ENCODE measurements at places on chromosomes 2 and 18. TPM values are rescaled to one million over a fixed set of nuclear protein-coding genes. Genes with fewer than 3 reads are reported as not detected.

EPAS1 gene
- total RNA-seq = 21.1 TPM

ARHGAP25 gene
- 82.8 TPM for total RNA-seq

LONRF2 gene
- total RNA-seq = 0.27 TPM

BARD1 gene
- total RNA-seq = 43.4 TPM

TYMS gene
- total RNA-seq = 354 TPM

MPP4 gene
- not detected for total RNA-seq

SNTG2 gene
- 0.57 TPM for total RNA-seq

RAMP1 gene
- total RNA-seq = 10.7 TPM

SERPINB13 gene
- total RNA-seq = not detected

NMUR1 gene
- 8.1 TPM for total RNA-seq

SLC4A5 gene
- total RNA-seq = 0.86 TPM

DNAJC5G gene
- not detected for total RNA-seq

INPP5D gene
- 129 TPM for total RNA-seq

C2orf66 gene
- 0.20 TPM for total RNA-seq

AUP1 gene
- 148 TPM for total RNA-seq

FOXI3 gene
- not detected for total RNA-seq

ELOA2 gene
- total RNA-seq = not detected

VWC2L gene
- total RNA-seq = not detected

OTOS gene
- not detected for total RNA-seq

OSR1 gene
- total RNA-seq = not detected

PLGLB2 gene
- total RNA-seq = 5.2 TPM

CTLA4 gene
- 26.0 TPM for total RNA-seq

SANBR gene
- 9.1 TPM for total RNA-seq

EEF1B2 gene
- total RNA-seq = 612 TPM

AQP4 gene
- not detected for total RNA-seq

LHCGR gene
- total RNA-seq = not detected

SH3RF3 gene
- total RNA-seq = 0.23 TPM

UGT1A4 gene
- total RNA-seq = not detected
